ENCODE measurements at places on chromosomes 4 and X.

DNA sequence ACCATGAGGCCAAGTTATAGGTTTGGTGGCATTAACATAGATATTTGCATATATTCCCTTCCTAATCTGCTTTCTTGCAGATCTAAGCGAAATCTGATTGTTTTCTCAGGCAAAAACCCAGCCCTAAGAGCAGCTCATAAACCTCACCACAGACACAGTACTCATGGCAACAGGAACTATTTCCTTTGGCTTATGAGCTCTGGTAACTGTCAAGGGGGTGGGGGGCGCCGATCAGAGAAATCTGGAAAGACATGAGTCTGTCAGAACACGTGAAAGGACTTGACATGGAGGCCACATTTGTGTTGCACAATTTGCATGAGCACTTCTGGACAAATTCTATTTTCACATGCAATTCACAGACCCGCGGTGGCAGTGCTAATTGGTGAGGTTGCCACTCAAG lies 83.7 kb downstream of the MGST2 start:
- H3K27me3 ChIP-seq: no peaks in the 10 kb centered on the region
- peaks cover 32% of the 10 kb centered on the region for H3K4me1 ChIP-seq
- no peaks in the 10 kb centered on the region for H3K36me3 ChIP-seq
- no peak overlapping the region for H3K27ac ChIP-seq

GRCh38 chr4:98657531-98658286 lies 702 bp downstream of the TSPAN5 start:
- no peaks in the 10 kb centered on the region for H3K36me3 ChIP-seq
- no peak overlapping the region for H3K27ac ChIP-seq

GRCh38 chr4:14446311-14446710 lies 556.0 kb upstream of the CPEB2 start:
- no peaks in the 10 kb centered on the region for H3K27me3 ChIP-seq
- no peaks in the 10 kb centered on the region for H3K4me1 ChIP-seq
- DNase-seq: no peak
- no peaks in the 10 kb centered on the region for H3K36me3 ChIP-seq
- H3K4me3 ChIP-seq: no peak overlapping the region

GRCh38 chrX:68881911-68882310 lies 53.1 kb downstream of the EFNB1 start:
- no peak overlapping the region for H3K4me3 ChIP-seq
- no peak overlapping the region for H3K27ac ChIP-seq
- H3K4me1 ChIP-seq: no peaks in the 10 kb centered on the region
- DNase-seq: no peak
- H3K36me3 ChIP-seq: no peaks in the 10 kb centered on the region

GRCh38 chr4:55561889-55562288 lies 15.2 kb upstream of the CLOCK start:
- no peak overlapping the region for H3K4me3 ChIP-seq
- no peak overlapping the region for H3K27ac ChIP-seq
- no peaks in the 10 kb centered on the region for H3K36me3 ChIP-seq
- H3K27me3 ChIP-seq: no peaks in the 10 kb centered on the region
- peaks cover 8% of the 10 kb centered on the region for H3K4me1 ChIP-seq
- peak; percentile 68 for DNase-seq

GRCh38 chrX:13470685-13470977 lies 98.8 kb upstream of the EGFL6 start:
- no peaks in the 10 kb centered on the region for H3K36me3 ChIP-seq

- H3K4me3 ChIP-seq: no peak overlapping the region
- DNase-seq: no peak
- H3K4me1 ChIP-seq: 0 out of 2 replicates have a peak, but pooled peaks cover 3% of the 10 kb centered on the region
These were observed 11.8 kb downstream of the AMBN start for GRCh38 chr4:70603856-70604255.

- H3K27ac ChIP-seq: no peak overlapping the region
- no peaks in the 10 kb centered on the region for H3K27me3 ChIP-seq
- no peak overlapping the region for H3K4me3 ChIP-seq
- H3K36me3 ChIP-seq: no peaks in the 10 kb centered on the region
- DNase-seq: no peak
- no peaks in the 10 kb centered on the region for H3K4me1 ChIP-seq
These were observed 1157.5 kb upstream of the PABPC4L start for GRCh38 chr4:135359128-135359527.

GRCh38 chrX:21711129-21711847 lies 46.6 kb downstream of the SMPX start:
- H3K27me3 ChIP-seq: no peaks in the 10 kb centered on the region
- no peak overlapping the region for H3K4me3 ChIP-seq
- no peak for DNase-seq
- H3K36me3 ChIP-seq: no peaks in the 10 kb centered on the region
- H3K27ac ChIP-seq: no peak overlapping the region

GRCh38 chr4:148866666-148867065 lies 424.5 kb upstream of the NR3C2 start:
- H3K36me3 ChIP-seq: no peaks in the 10 kb centered on the region
- H3K27me3 ChIP-seq: no peaks in the 10 kb centered on the region
- H3K27ac ChIP-seq: no peak overlapping the region
- H3K4me1 ChIP-seq: no peaks in the 10 kb centered on the region
- no peak overlapping the region for H3K4me3 ChIP-seq

DNA sequence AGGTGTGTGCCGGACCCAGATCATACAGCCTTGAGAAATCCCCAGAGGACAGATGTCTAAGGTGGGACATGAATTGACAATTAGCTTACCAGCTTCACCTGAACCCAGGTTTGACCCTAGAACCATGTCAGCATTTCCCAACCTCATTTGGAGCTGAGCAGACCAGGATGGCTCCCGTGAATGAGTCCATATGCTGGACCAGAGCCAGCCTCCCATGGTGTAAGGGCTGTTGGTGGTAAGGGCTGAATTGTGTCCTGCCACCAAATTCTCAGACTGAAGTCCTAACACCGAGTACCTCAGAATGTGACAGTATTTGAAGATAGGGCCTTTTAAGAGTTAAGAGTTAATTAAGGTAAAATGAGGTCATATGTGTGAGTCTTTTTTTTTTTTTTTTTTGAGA lies 88.3 kb downstream of the SLC34A2 start:
- no peaks in the 10 kb centered on the region for H3K27me3 ChIP-seq
- DNase-seq: no peak
- peaks cover 22% of the 10 kb centered on the region for H3K36me3 ChIP-seq
- H3K4me3 ChIP-seq: no peak overlapping the region
- H3K27ac ChIP-seq: no peak overlapping the region

DNA sequence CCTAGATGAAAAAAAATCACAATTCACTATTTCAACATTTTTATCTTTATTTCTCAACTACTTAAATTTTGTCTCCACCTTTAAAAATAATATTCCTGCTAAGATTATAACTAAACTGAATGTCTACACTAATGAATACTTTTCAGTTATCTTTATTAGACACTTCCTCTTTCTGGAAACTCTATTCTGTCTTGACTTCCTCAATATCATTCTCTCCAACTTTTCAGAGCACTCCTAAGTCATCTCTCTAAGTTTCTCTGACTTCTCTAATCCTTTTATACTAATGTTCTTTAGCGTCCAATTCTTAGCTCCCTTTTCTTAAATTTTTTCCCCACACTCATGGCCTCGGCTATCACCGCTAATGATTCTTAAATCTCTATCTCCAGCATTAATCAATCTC lies 374.2 kb downstream of the FBXO8 start:
- H3K4me1 ChIP-seq: no peaks in the 10 kb centered on the region
- no peak overlapping the region for H3K4me3 ChIP-seq

- H3K36me3 ChIP-seq: no peaks in the 10 kb centered on the region
- H3K27ac ChIP-seq: no peak overlapping the region
- no peak for DNase-seq
- no peaks in the 10 kb centered on the region for H3K27me3 ChIP-seq
These were observed 93.9 kb downstream of the KLHL13 start for GRCh38 chrX:118022753-118023152.

GRCh38 chr4:98026362-98026761 lies 116.9 kb downstream of the STPG2 start:
- H3K4me1 ChIP-seq: no peaks in the 10 kb centered on the region
- H3K27ac ChIP-seq: no peak overlapping the region
- DNase-seq: peak; percentile 43
- H3K27me3 ChIP-seq: no peaks in the 10 kb centered on the region
- H3K4me3 ChIP-seq: no peak overlapping the region
- H3K36me3 ChIP-seq: no peaks in the 10 kb centered on the region

DNA sequence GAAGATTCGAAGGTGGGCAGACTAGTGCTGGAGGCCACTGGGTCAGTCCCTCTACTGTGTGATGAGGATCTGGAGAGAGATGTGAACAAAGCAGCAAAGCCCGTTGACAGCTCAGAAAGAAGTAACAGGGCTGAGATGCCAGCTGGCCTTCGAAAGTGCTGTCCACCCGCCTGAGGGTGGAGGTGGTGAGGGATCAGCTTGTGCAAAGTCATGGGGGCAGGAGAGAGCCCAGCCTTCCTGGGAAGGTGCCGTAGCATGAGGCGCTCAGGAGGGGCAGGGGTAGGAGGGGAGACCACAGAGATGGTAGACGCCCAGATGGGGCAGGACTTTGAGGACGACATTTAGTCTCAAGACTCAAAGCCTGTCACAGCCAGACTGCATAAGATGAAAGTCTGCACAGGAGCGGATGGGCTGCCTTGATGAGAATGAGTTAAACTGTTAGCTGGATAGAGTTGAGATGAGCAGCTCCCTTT lies 19.7 kb downstream of the TBC1D14 start:
- DNase-seq: no peak
- H3K27me3 ChIP-seq: no peaks in the 10 kb centered on the region
- no peaks in the 10 kb centered on the region for H3K36me3 ChIP-seq
- no peak overlapping the region for H3K27ac ChIP-seq

DNA sequence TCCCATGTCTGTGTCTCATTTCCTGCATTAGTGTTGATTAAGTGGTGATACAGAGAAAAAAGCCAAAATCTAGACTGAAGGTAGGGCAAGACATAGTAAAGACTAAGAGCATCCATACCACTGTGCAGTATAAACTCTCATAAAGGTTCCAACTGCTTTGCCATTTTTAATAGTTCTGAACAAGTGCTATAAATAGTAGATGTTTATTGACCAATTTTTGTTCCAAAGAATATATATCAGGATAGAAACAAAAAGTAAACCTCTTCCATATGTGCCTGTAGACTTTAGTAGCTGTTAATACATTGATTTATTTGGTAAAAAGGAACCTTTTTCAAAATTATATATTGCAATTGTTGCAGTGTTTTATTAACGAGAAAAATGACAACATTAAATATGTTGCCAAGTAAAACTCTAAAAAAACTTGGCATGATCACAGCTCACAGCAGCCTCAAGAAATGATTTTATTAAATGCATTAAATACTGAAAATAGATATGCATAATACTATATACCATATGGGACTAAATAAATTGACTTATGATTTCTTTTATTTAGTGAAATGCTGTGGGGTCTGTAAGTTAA lies 22.3 kb upstream of the AASDH start:
- no peaks in the 10 kb centered on the region for H3K27me3 ChIP-seq
- H3K27ac ChIP-seq: no peak overlapping the region
- peaks cover 10% of the 10 kb centered on the region for H3K4me1 ChIP-seq
- DNase-seq: no peak
- H3K36me3 ChIP-seq: peaks cover 17% of the 10 kb centered on the region

DNA sequence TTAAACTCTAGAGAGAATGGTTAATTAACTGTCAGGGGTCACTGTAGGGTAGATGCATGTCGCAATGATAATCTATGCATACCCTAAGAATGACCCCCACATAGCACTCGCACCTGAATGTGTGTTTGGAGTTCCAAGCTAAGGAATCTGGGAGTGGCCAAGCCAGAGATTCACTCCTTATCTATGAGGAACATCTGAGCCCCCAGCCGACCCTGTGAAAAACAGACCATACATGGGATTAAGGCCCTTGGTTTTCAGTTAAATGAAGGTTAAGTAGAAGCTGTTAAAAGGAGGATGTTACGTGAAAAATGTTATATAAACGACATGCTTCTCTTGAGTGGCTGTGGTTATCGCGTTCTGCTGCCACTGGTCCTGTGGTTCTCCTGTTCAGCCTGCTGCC lies 147.2 kb downstream of the RELL1 start:
- no peaks in the 10 kb centered on the region for H3K4me1 ChIP-seq
- H3K27ac ChIP-seq: no peak overlapping the region
- no peaks in the 10 kb centered on the region for H3K27me3 ChIP-seq
- no peak for DNase-seq

DNA sequence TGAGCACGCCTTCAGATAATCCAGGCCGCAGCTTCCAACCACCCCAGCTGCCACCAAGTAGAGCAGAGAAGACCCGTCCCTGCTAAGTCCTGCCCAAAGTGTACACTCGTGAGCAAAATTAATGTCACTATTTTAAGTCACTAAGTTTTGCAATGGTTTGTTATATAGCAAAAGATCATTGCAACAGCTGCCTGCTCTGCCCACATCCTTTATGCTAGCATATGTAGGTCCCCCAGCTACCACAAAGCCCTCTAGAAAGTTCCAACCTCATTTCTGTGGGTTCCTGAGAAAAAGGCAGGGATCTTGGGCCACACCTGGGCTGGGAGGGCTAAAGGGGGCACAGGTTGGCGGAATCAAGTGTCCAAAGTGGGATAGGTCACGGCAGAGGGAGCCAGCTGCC lies 346.9 kb downstream of the BCOR start:
- H3K27ac ChIP-seq: no peak overlapping the region
- no peaks in the 10 kb centered on the region for H3K4me1 ChIP-seq
- H3K27me3 ChIP-seq: no peaks in the 10 kb centered on the region
- no peaks in the 10 kb centered on the region for H3K36me3 ChIP-seq
- DNase-seq: no peak
- H3K4me3 ChIP-seq: no peak overlapping the region

- H3K4me1 ChIP-seq: no peaks in the 10 kb centered on the region
- no peak for DNase-seq
- H3K27me3 ChIP-seq: no peaks in the 10 kb centered on the region
- no peak overlapping the region for H3K4me3 ChIP-seq
- H3K27ac ChIP-seq: no peak overlapping the region
These were observed 231.0 kb downstream of the ADGRL3 start for GRCh38 chr4:61431131-61431530.
